ENCODE measurements at places on chromosomes 5 and 9. TPM values are rescaled to one million over a fixed set of nuclear protein-coding genes. Genes with fewer than 3 reads are reported as not detected.
A peak's percentile ranks its signal among the peaks of the same experiment; 100 is the strongest.

The CYLC2 gene
- not detected for total RNA-seq

The IL4 gene
- total RNA-seq: not detected

DNA sequence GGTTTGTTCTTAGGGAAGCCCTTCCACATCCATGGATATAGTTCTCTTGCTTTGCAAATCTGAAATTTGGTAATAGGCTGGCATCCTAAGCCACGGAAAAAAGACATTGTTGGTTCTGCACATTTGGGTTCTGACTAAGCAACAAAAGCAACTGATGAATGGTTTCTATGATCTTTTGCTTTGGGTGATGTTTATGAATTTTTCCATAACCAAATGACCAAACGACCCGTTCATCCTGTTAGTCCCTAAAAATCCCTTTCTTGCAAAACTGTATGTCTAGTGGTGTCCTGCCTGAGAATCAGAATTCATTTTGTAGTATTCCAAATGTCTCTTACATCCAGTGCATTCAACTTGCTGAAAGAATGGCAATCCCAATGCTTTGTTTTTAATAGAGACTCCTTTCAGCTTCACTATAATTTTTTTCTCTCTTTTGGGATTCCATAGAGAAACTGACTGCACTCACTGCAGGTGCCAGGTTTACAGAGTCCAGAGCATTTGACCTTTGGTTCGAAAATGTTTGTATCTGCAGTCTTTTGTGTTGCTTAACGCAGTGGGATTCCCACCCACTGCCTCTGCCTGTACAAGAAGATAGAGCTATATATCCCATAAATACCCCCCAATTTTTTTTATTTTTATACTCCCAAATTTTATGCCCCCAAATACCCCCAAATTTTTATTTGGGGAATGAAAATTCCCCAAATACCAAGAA is 4.7 kb downstream of the SPTAN1 start:
- no peak overlapping the region for H3K4me3 ChIP-seq
- H3K27me3 ChIP-seq: no peaks in the 10 kb centered on the region
- H3K36me3 ChIP-seq: peaks cover 4% of the 10 kb centered on the region
- no peak for DNase-seq
- H3K27ac ChIP-seq: no peak overlapping the region

GRCh38 chr9:6928863-6929262 is 171.1 kb downstream of the KDM4C start:
- DNase-seq: no peak
- no peaks in the 10 kb centered on the region for H3K27me3 ChIP-seq
- H3K4me1 ChIP-seq: peaks cover 21% of the 10 kb centered on the region
- no peaks in the 10 kb centered on the region for H3K36me3 ChIP-seq
- no peak overlapping the region for H3K4me3 ChIP-seq

The GKAP1 gene
- total RNA-seq: 38.3 TPM

- DNase-seq: no peak
- no peak overlapping the region for H3K4me3 ChIP-seq
- no peaks in the 10 kb centered on the region for H3K36me3 ChIP-seq
- H3K27me3 ChIP-seq: no peaks in the 10 kb centered on the region
- H3K27ac ChIP-seq: no peak overlapping the region
- H3K4me1 ChIP-seq: no peaks in the 10 kb centered on the region
Observed at GRCh38 chr5:58410441-58410840, 49.4 kb downstream of the PLK2 start.

DNA sequence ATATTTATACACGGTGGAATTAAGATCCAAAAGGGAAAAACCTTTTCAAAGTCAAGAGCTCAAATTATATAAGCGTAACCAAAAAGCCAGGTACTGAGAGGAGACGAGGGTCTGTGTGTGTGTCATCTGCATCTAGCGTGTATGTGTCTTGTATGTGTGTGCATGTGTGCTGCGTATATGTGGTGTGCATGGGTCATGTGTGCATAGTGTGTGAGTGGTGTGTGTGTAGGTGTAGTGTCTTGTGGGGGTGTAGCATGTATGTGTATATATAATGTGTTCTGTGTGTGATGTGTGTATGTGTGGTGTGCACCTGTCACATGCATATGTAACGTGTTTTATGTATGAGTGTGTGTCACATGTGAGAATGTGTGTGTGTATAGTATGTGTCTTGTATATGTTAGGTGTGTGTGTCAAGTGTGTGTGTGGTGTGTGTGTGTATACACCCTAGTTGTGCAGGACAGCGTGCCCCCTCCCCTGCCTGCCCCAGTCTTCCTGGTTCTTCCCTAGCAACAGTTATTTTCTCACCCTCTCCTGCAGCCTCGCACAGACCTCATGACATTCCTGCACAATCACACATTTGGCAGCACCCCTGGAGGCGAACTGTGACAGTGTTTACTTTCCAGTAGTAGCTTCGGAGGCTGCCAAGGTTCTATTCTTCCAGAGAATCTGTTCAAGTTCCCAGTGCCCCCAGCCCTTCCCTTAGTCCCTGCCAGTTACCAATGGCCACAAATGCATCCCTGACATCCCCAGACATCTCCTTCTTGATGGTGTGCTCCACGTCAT is 27.1 kb upstream of the TNIP1 start:
- H3K4me1 ChIP-seq: peaks cover 41% of the 10 kb centered on the region
- no peaks in the 10 kb centered on the region for H3K27me3 ChIP-seq
- peak overlapping the region; percentile 61 for H3K27ac ChIP-seq
- no peak overlapping the region for H3K4me3 ChIP-seq
- no peak for DNase-seq

DNA sequence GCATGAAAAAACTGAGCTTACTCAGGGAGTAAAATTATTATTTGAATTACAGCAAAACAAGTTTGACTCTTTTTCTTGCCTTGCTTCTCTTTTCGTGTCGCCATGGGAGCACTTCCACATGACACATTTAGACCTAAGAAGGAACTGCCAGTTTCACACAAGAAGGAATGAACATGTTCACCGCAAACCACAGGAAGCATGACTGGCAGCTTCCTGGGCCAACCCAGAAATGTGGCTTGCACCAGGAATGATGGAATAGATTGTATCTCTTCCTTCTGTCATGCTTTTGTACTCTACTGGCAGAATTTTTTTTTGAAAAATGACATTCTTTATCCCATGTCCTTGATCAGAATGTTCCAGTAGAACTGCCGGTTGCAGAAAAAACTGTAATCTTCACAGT is 32.9 kb upstream of the MAN2A1 start:
- peak; percentile 35 for DNase-seq
- no peak overlapping the region for H3K27ac ChIP-seq
- no peaks in the 10 kb centered on the region for H3K4me1 ChIP-seq
- H3K36me3 ChIP-seq: no peaks in the 10 kb centered on the region
- no peaks in the 10 kb centered on the region for H3K27me3 ChIP-seq
- H3K4me3 ChIP-seq: no peak overlapping the region

Data from psoas muscle (tissue), 8 donors.